ENCODE measurements at places on chromosomes 2 and 18.

DNA sequence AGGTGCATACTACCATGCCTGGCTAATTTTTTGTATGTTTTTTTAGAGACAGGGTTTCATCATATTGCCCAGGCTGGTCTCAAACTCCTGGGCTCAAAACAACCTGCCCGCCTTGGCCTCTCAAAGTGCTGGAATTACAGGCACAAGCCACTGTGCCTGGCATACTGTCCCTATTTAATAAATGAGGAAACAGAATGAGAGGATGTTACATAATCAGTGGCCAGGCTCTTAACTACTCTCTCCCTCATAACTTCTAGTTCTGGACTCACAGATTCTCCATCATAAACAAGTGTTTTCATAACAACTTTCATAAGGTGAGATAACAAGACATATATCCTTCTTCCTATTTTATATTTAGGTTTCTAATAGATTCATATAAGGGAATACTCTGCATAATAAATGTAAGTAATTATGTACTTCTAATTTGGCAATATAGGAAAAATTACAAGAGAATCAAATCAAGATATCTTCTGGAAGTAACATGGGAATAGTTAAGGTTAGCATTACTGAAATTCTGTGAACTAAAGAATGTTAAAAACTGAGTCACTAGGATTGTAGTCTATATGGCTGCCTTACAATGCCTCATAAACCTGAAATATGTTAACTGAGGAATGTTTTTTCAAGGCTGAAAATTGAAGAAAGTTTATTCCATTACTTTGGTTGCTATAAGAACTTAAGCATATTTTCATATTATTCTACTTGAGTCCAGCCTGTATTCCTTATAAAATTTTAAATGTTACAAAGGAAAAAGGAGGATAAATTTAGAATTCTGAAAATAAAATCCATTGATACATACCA is 71.3 kb downstream of the SLC25A12 start:
- no peak for DNase-seq

DNA sequence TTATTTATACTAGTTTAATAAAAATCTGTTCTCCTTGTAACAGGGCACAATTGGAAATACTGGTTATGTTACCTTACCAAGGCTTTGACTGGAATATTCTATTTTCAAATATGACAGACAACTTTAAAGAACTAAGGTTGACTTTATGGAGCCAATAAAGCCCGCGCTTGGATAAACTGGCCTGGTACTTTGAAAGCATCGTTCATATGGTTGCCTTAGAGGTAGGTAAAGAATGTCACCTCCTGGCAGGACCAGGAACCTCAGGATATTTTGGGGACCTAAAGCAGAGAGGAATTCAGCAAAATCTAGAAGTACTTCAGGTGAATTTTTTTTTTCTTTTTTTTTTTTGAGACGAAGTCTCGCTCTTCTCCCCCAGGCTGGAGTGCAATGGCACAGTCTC is 71.2 kb upstream of the CREB1 start:
- no peak for DNase-seq

DNA sequence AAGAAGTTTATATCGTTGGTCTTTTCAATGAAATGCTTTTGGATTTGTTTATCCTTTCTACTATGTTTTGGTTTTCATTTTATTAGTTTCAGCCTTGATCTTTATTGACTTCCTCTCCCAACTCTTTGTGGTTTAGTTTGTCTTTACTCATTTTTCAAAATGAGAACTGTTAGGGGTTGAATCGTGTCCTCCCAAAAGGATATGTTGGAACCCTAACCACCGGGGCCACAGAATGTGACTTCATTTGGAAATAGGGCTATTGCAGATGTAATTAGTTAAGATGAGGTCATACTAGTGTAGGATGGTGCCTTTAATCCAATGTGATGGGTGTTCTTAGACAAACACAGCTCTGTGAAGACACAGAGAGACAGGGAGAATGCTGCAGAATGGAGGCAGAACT is 60.4 kb upstream of the IL1R2 start:
- no peak for DNase-seq

DNA sequence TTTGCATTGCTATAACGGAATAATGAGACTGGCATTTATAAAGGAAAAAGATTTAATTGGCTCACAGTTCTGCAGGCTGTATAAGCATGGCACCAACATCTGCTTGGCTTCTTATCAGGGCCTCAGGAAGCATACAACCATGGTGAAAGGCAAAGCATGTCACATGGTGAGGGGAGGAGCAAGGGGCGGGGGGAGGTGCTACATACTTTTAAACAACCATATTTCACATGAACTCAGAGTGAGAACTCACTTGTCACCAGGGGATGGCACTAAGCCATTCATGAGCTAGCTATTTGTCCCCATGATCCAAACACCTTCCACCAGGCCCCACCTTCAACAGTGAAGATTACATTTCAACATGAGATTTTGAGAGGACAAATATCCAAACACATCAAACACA is 188.7 kb downstream of the MBD5 start:
- DNase-seq = no peak

GRCh38 chr2:214376618-214377285 is 34.1 kb upstream of the VWC2L start:
- no peak for DNase-seq

GRCh38 chr2:220736778-220737177 is 835.3 kb downstream of the EPHA4 start:
- DNase-seq = no peak

- no peak for DNase-seq
These were observed 75.3 kb upstream of the CYP26B1 start for GRCh38 chr2:72222829-72223564.

DNA sequence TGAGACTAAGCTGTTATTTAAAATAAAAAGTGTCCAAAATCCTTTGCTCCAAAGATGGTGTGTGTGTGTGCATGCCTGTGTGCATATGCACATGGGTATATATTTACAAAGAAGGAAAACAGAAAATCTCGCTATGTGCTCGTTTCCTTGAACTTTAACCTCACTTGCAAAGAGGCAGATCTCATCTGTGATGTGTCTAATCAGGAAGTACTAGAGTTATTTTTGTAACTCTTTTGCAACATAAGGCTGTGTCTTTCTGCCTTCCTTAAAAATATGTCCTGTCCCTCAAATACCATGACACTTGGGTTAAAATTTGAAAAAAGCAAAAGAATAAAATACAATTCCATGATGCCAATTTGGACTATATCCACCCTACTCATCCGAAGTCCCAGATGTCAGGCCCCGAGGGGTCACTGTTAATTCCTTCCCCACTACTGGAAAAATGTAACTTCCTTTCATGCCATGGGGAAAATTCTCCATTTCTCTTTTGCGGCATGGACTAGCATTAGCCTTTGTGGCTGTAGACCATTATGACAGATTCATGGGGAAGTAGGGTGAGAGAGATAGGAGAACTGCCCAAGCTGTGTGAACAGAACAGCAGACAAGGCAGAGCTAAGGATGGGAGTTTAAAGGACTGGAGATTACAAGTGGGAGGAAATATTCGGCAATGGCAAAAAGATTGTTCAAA is 191.3 kb downstream of the MYO1B start:
- no peak for DNase-seq

- no peak for DNase-seq
These were observed 31.4 kb upstream of the TMEM177 start for GRCh38 chr2:119647440-119648169.

DNA sequence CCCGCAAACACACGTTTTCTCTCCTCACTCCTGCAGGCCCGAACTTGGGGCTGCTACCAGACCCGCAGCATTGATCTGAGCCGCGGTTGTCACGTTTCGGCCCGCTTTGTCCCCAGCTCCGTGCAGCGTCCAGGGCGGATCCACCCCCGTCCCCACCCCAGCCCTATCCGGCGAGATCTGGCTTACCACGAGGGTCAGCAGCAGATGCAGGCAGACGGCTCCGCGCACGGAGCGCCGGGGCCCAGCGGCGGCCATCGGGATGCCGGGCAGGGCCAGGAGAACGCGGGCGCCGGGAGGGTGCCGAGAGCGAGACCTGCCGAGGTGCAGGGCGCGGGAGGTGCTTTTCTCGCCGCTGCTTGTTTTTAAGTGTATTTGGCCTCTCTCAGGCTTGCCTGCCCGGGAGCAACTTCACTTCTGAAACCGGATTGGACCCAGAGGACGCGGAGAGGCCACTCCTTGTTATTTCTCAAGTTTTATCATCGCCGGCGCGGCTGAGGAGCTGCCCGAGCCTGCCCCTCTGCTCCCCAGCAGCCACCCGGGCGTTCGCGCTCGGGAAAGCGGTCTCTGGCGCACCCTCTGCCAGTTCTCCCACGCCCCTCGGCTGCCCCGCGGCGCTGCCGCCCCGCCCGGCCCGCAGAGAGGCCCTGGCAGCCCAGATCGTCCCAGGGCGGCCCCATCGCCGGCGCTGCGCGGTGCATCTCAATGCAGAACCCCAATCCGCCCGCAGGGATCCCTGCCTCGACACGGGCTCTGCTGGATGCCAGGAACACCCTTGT is at the start of gene DSC3:
TSS of gene DSC3 (minus strand) at position 337 of the 776 bp plus-strand sequence. CDS start at position 255, 82 bp downstream.
- DNase-seq = no peak

DNA sequence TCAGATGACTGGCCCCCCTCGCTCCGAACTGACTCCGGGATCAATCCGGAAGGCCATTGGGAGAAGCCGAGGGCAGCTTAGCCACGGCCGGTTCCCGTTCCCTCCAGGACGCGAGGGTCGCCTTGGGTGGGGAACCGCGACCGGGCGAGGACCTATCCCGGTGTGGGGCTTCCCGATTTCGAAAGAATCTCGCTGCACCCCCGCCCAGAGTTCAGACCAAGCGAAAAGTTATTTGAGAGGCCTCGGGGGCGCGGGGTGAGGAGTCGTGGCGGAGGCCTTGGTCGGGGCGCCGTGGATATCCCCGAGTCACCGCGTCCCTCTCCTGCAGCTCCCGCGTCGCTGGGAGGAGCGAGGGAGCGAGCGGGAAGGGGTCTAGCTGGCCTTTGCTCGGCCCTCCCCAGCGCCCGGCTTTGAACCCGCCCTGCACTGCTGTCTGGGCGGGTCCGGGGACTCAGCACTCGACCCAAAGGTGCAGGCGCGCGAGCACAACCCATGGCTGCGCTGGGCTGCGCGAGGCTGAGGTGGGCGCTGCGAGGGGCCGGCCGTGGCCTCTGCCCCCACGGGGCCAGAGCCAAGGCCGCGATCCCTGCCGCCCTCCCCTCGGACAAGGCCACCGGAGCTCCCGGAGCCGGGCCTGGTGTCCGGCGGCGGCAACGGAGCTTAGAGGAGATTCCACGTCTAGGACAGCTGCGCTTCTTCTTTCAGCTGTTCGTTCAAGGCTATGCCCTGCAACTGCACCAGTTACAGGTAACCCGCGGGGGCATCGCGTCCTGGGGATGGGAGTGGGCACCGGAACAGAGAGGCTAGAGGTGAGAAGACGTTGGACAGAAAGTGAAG is at the start of gene CYP27A1:
TSS of gene CYP27A1 (plus strand) at position 457 of the 837 bp plus-strand sequence. CDS start at position 493, 36 bp downstream.
- DNase-seq = no peak

GRCh38 chr2:167331636-167332232 is 443.5 kb downstream of the XIRP2 start:
- no peak for DNase-seq

- no peak for DNase-seq
These were observed 475.4 kb downstream of the PARD3B start for GRCh38 chr2:205020673-205021072.

DNA sequence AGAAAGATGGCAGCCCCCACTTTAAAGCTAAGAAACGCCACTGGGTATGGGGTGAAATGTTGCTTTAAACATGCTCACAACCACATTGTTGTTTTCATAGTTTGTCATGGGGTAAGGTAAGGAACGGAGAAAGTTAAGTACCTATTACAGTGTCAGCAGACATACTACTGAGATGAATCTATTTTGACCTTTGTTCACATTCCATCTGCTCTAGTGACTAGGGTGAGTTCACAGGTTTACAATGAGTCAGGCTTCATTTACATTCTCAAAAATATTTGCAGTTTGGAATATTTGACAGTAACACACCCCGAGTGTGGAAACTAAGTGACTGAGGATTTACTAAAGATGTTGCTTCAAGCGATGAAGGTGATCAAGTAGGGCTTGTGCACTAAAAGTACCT is 428.7 kb upstream of the ACVR2A start:
- no peak for DNase-seq

- no peak for DNase-seq
These were observed 48.5 kb downstream of the CDK15 start for GRCh38 chr2:201854841-201855240.

DNA sequence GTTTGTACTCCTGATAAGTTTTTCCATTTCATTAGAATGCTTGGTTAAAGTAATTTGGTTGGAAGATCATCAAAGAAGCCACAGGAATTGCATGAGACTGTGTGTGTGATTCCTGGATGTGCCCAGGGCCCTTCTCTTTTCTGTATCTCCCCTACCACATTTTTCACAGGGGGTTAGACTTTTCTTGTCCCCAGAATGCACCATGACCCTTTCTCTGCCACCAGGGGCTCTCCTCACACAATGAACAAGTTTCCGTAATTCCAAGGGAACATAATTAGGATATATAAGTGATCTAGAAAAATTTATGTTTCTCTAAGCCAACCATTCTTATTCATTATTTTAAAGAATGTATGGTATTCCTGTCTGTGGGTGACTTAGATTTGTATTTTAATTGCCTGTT is 291.8 kb downstream of the NEDD4L start:
- no peak for DNase-seq

DNA sequence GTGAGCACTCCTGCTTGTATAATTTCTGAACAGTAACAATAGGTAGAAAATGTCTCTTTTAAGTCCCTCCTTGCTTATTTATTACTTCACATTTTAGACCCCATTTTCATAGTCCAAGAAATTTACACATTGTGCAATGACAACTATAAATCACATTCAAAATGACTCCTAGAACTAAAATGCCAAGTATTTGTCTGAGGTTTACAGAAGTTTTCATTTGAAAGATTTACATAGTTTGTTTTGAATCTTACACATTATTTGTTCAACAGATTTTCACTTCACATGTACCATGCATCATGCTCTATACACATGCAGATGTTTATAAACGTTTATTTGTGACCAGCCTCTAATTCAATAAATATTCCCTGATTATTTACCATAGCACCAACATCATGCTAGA is 15.7 kb upstream of the TRIB2 start:
- no peak for DNase-seq

- DNase-seq = no peak
These were observed 165.6 kb upstream of the VRK2 start for GRCh38 chr2:57880967-57881366.

DNA sequence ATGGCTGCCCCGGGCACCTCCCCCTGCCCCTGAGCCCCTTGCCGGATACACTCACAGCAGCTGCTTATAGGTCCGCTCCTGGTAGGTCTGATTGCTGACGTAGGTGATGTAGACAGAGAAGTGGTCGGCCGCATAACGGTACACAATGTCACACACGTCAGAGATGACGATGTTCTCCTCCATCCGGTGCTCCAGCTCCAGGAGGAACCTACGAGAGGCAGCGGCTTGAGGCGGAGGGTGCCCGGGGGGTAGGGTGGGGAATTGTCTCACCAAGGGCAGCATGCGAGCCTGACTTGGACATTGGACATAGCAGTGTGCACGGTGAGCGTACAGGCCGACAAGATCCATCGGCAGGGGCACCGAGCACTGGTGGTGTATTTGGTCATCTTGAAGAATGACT is 22.8 kb downstream of the SNORC start:
- no peak for DNase-seq

DNA sequence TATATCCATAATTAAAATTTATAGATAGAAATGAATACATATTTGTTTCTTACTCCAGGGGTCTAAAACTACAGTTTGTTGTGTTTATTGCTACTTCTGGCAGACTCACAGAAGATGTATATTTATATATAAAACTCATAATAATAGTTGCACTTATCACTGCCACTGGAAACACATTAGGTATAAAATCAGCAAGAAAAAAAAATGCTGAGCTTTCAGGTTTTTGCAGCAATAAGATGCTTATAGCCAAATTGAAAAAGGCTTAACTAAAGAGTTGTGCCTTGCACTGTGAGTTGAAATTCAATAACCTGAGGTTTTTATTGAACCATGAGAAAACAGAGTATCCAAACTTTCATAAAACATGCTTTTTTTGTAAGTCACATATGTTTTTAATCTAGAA is 623.9 kb upstream of the CRIM1 start:
- DNase-seq = no peak

- no peak for DNase-seq
These were observed 3.6 kb upstream of the CWC22 start for GRCh38 chr2:180010701-180011100.
